Suppressor macrophage treated with lipopolysaccharide for 1 hour (primary cell): ENCODE measurements at places on chromosomes 16 and 17.

GRCh38 chr16:74281300-74281699 lies 15.3 kb upstream of the PSMD7 start:
- peak; percentile 28 for DNase-seq

- DNase-seq: peak; percentile 63
These were observed 25.4 kb downstream of the DNAJA2 start for GRCh38 chr16:46947900-46948547.

GRCh38 chr17:14282726-14283125 lies 18.2 kb upstream of the HS3ST3B1 start:
- no peak for DNase-seq

- peak; percentile 70 for DNase-seq
These were observed 336.4 kb downstream of the SEC14L1 start for GRCh38 chr17:77476931-77477805.

- no peak for DNase-seq
These were observed 21.6 kb upstream of the CACNG5 start for GRCh38 chr17:66813296-66813695.

DNA sequence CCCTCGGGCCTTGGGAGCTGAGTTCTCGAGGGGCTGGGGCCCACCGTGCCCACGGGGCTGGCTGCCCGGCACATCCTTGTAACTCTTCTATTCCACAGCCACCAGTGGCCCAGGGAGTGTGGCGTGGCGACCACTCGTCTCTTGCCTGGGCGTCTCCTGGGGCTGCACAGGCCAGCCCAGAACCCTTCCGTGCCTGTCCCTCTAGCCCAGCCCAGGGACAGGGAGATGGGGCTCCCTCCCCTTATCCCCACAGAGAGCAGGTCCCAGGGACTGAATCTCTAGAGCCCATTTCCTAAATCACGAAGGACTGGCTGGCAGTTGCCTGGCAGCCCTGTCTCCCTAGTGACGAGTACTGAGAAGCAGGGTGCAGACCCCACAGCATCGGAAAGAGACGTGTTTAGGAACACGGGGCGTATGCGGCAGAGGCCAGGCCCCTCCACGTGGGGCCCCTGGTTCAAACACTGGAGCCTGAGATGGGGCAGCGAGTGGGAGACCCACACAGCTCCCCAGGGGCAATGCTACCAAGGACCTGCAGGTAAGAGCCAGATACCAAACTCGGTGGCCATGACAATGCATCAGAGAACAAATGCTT lies 51.0 kb downstream of the TIMM22 start:
- no peak for DNase-seq

GRCh38 chr16:86994215-86994614 lies 323.0 kb downstream of the C16orf95 start:
- DNase-seq: no peak

GRCh38 chr17:61828694-61829093 lies 34.6 kb downstream of the BRIP1 start:
- no peak for DNase-seq

- peak; percentile 31 for DNase-seq
These were observed 29.1 kb downstream of the EFCAB13 start for GRCh38 chr17:47352848-47353247.

- DNase-seq: no peak
These were observed 29.1 kb downstream of the MBTPS1 start for GRCh38 chr16:84087466-84088151.

- peak; percentile 69 for DNase-seq
These were observed 47.2 kb upstream of the ICAM2 start for GRCh38 chr17:64067657-64068056.

DNA sequence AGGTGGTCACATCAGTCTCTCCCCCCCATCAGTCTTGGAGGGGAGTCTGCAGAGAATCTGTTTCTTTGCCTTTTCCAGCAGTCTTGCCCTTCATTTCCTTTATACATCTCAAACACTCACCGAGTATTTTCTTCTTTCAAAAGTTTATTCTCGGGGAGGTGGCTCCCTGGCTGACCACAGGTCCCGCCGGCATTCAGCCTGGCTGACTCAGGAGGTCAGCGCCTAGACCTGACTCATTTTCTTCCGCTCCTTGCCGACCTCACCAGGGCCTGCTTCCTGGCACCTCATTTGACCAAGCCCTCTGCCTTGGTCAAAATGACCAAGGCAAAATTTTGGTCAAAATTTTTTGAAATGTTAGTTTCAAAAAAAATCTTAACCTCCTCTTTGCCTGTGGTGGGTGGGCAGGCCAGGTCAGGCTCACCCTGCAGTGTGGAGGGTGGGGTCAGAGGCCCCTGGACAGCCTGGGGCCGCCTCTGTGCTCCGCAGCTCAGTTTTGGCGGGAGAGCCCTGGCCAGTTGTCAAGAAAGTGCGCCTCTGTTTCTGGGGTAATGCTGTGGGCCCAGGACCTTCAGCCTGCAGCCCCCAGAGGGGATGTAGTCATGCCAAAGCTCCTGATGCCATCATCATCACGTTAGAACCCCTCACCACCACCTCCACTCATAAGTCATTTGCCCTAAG lies 165.6 kb downstream of the SPECC1 start:
- DNase-seq: no peak

GRCh38 chr17:1000597-1001461 lies 3.9 kb downstream of the TIMM22 start:
- DNase-seq: no peak

GRCh38 chr17:44556832-44557606 lies at the start of gene FZD2:
TSS of gene FZD2 (plus strand) at chr17:44557484. CDS start at chr17:44557689, 205 bp downstream.
- DNase-seq: peak; percentile 83

- DNase-seq: no peak
These were observed 86.3 kb downstream of the WNT3 start for GRCh38 chr17:46732160-46732559.
